ENCODE measurements at places on chromosomes 4 and X.

GRCh38 chrX:48043056-48043455, 28.4 kb downstream of the ZNF630 start:
- H3K27ac ChIP-seq, result no peak overlapping the region
- H3K4me3 ChIP-seq, result no peak overlapping the region
- no peaks in the 10 kb centered on the region for H3K36me3 ChIP-seq
- H3K27me3 ChIP-seq, result no peaks in the 10 kb centered on the region

DNA sequence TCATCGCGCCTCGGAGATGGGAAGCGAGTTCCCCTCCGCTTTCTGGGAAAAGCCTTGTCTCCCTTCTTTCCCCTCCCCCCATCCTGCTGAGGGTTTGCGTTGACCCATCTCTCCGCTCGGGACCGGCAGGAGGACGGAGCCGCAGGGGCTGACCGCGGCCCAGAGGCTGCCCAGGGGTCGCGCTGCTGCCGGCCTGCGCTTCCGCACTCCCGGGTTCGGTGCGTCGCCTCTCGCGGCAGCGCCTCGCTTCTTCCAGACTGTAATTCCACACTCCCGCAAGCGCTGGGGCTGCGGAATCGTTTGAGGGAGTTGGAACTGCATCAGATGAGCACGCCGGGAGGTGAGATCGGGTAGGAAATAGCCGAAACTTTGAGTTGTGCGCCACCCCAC, 88.3 kb downstream of the BCOR start:
- no peaks in the 10 kb centered on the region for H3K36me3 ChIP-seq
- H3K27ac ChIP-seq, result no peak overlapping the region
- H3K4me1 ChIP-seq, result peaks cover 13% of the 10 kb centered on the region
- peaks cover 35% of the 10 kb centered on the region for H3K27me3 ChIP-seq
- peak; percentile 58 for DNase-seq

- H3K27me3 ChIP-seq, result no peaks in the 10 kb centered on the region
- H3K27ac ChIP-seq, result no peak overlapping the region
- no peak overlapping the region for H3K4me3 ChIP-seq
- no peak for DNase-seq
- peaks cover 6% of the 10 kb centered on the region for H3K4me1 ChIP-seq
These were observed 185.2 kb upstream of the RPS6KA3 start for GRCh38 chrX:20451929-20452328.

GRCh38 chr4:158450741-158451140, 70.9 kb upstream of the RXFP1 start:
- H3K27ac ChIP-seq, result no peak overlapping the region
- DNase-seq, result no peak
- no peaks in the 10 kb centered on the region for H3K27me3 ChIP-seq
- no peaks in the 10 kb centered on the region for H3K36me3 ChIP-seq
- H3K4me1 ChIP-seq, result peaks cover 7% of the 10 kb centered on the region

DNA sequence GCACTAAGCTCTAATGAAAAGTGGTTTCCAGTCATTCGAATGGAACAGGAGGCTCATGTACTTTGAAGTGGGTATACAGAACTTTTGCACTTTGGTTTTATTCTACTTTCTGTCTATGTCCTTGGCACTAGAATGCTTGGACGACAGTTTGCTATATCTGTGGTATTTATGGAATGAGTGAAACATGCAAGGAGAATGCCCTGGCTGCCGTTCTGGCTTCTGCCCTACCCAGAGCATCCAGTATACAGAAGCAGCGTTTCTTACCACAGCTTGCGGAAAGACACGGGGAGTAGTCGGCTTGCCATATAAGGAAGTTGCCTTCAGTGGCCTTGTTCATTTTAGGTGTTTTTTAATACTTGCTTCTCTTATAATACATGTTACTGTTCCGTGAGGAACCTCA, 98.0 kb downstream of the TBL1X start:
- no peak overlapping the region for H3K4me3 ChIP-seq
- no peaks in the 10 kb centered on the region for H3K36me3 ChIP-seq
- H3K4me1 ChIP-seq, result peaks cover 22% of the 10 kb centered on the region
- peak overlapping the region; percentile 1 for H3K27ac ChIP-seq
- no peaks in the 10 kb centered on the region for H3K27me3 ChIP-seq

GRCh38 chrX:106201502-106202178, 33.5 kb downstream of the PWWP3B start:
- no peak overlapping the region for H3K27ac ChIP-seq
- H3K36me3 ChIP-seq, result no peaks in the 10 kb centered on the region
- peaks cover 6% of the 10 kb centered on the region for H3K27me3 ChIP-seq
- DNase-seq, result no peak
